ENCODE measurements at places on chromosomes 3 and 15.

DNA sequence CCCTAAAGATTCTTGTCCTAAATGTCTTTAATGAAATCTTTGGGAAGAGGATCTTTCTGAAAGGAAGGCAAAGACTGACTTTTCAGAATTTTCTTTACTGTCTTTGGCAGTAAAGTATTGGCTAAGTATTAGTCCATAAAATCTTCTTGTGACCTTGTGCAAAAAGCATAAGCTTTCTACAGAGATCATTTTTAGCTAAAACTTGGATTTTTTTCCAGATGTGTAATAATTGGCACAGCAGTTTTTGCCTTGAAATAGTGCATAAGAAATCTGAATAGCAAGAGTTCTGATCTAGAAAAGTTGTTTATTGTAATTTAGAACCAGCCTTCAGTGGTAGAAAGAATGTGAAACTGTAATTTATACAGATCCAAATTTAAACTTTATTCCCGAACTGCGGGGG is 122.8 kb upstream of the CGNL1 start:
- no peak for DNase-seq

DNA sequence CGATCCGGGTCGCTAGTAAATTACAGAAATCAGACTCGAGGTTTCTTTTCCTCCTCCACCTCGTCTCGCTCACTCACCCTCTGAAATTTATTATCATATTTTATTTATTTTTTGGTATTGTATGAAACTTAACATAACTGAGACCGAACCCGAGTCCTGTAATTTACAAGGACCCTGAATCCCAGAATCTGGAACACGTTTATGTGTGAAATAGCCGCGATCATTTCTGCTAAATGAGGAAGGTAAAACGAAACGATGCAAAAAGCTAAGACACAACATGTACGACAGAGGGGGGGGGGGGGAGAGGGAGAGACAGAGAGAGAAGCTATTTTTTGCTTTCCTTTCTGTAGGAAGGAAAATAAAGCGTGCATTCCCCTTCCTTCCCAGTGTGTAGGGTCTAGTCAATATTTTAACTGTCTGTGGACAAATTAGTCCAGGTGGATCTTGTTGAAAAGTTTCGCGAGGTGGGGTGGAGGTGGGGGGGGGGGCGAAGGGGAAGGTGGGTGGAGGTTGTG is 1.6 kb downstream of the BBX start:
- DNase-seq: peak; percentile 4

- no peak for DNase-seq
Measured at GRCh38 chr15:48361685-48362084, 30.5 kb downstream of the DUT start.

- DNase-seq: no peak
Measured at GRCh38 chr15:29135702-29136646, 133.6 kb downstream of the NSMCE3 start.

GRCh38 chr3:15959434-15959811 is 161.6 kb upstream of the ANKRD28 start:
- no peak for DNase-seq

GRCh38 chr3:127667119-127667681 is 5.6 kb upstream of the ABTB1 start:
- DNase-seq: no peak

DNA sequence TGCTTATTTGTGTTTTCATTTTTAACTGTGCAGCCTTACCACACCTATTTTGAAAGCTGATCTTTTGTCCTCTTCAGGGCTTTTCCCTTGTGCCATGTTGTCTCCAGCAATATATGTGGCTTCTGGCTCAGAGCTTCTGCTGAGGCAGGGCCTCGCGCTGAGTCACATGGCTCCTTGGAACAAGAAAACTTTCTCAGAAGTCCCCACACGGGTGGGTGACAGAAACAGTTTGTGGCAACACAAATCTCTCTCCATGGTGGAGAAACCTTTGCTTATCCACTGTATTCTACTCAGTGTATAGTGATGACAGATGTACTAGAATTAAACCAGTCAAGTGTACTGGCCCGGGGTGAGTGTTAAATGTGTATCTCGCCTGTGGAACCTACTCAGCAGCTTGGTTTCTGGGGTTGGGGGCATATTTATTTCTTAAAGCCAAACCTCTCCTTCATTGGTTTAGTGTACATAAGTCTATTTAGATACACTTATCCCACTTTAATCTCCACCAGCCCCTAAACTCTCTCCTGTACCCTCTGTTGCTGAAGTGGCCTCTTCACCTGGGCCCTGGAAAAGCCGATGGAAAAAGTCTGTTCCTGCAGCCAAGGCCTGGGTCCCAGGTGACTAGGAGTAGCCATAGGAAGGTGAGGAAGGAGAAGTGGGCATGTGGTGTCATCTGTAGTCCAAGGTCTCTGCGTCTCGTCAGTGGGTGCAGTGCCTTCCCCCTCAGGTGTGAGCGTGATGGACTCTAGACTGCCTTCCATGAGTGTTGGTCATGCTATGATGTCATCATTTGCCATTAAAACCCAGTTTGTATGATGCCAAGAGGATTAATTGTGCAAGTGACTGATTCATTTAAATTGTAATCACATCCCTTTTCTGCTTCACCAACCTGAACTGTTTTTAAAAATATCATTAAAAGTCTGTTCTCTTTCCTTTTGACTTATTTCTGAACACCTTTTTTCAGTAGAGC is 3.2 kb upstream of the FBXL22 start:
- DNase-seq: peak; percentile 73

- no peak for DNase-seq
Measured at GRCh38 chr3:76997733-76998132, 42.2 kb upstream of the ROBO2 start.

DNA sequence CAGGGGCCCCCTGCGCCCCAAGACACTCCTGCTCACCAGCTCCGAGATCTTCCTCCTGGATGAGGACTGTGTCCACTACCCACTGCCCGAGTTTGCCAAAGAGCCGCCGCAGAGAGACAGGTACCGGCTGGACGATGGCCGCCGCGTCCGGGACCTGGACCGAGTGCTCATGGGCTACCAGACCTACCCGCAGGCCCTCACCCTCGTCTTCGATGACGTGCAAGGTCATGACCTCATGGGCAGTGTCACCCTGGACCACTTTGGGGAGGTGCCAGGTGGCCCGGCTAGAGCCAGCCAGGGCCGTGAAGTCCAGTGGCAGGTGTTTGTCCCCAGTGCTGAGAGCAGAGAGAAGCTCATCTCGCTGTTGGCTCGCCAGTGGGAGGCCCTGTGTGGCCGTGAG is 3.1 kb upstream of the STAB1 start:
- DNase-seq: no peak

DNA sequence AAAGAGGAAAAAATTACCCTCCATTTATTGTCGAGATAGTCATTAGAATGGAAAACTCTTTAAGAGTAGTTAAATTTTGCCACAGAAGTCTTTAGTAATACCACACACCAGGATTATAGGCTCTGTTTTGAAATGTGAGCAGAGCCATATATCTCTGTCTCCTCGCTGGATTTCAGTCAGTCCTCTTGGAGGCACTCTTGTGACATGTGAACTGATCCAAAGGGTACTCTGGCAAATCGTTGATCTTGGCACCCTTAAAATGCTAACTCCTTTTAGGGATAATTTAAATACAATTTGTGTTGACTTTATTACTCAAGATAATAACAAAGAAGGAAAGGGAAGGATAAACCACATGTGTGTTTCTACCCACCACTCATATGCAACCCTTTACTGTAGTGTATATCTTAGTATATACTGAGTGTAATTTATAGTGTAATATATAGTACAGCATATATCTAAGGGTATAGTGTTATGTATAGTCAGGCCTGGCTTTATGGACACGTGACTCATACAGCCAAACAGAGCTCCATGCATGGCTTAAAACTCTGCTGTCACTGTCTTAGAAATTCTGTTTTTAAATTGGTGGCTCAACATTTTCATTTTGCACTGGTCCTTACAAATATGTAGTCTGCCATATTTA is 12.3 kb upstream of the KPNA4 start:
- no peak for DNase-seq

- no peak for DNase-seq
Measured at GRCh38 chr3:18809640-18810305, 338.5 kb upstream of the KCNH8 start.

DNA sequence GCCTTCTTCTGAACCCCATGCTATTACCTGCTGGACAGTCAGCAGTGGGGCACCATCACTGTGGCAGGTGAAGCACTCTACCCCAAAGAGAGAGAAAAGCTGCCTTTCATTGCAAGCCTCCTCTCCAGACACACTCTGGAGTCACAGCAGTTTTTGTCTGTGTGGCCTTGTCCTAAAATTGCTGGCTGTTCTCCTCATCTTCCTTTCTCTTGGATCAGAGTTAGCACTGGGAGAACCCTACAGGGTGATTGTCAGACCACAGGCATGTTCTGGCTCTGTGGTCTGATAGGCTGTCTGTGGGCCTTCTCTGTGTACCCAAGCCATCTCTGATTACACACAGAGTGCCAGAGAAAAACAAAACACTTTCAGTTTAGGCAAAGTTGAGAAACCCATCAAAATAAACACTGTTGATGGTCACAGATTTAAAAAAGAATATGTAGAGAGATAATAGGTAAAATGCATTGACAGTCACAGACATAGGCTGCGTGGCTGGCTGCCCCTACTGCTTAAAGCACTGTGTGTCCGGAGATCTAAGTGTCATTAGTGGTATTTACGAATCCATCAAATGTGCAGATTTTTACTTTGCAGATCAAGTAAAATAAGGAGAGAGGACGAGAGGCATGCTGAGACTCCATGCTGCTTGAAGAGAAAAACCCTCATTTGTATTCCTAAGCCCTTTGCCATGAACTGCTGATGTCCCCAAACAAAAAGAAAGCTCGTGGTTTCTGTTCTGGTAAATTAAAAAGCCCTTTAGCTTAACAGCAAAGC is 689.9 kb downstream of the TUSC7 start:
- no peak for DNase-seq

DNA sequence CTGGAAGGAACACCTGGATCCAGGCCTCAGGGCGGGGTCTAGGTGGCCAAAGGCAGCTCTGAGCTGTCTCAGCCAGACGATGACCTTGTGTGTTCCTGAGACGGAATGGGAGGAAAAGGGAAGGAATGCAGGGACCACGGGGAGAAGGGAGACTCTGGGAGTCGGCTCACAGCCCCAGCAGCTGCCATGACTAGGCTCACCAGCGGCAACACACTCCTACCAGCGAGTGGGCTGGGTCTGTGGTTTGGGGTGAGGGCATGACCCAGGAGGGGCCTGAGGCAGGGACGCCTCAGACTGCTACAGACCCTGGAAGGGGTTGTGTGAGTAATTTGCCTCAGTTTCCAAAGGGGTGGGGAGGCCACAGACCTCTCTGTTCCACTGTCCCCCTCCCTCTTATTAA is 19.8 kb downstream of the IQSEC1 start:
- no peak for DNase-seq

DNA sequence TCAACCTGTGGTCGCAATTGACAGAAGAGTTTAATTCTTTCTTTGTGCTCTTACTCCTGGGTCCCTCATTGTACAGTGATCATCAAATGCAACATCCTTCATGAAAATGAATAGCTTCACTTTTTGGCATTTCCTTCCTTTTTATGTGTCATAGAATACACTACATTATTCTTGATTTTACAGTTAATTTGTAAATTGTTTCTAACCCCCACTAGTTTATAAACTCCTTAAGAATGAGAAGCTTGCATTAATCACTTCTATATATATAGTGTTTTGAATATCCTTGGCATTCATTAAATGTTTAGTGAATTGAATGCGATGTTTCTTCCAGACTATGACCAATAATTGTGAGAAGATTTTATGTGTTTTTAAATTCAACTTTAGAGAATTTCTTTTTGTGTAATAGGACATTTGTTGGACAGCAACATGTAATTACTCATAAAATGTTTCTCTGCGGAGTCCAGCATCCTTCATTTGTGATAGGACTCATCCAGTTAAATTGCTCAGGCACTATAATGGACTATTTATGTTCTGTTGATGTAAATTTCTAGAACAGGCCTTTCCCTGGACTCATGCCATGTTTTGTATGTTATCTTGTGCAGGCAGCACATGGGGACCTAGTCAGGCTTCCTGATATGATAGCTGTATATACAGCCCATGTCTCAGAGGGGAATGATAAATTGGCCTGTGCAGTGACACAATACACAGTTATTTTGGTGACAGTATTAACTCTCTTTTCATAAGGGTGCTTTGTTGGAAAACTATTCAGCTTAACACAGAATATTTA is 51.3 kb downstream of the MBNL1 start:
- no peak for DNase-seq

DNA sequence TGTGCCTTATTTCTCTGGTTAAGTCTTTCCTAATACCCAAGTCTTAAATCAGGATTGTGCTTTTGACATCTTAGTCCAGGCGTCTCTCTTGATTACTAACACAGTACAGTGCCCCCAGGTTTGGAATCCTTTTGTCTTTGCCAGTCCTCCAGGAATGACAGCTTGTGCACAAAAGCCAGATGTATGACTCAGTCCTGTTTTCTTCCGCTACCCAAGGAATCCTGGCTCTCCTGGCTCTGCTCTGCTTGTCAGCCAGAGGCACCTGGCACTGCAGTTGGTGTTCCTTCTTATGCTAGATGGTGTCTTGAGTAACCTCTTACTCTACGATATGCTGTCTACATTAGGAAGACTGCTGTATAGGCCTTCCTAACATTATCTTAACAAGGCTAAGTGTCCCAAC is 728.2 kb upstream of the NECTIN3 start:
- DNase-seq: no peak

DNA sequence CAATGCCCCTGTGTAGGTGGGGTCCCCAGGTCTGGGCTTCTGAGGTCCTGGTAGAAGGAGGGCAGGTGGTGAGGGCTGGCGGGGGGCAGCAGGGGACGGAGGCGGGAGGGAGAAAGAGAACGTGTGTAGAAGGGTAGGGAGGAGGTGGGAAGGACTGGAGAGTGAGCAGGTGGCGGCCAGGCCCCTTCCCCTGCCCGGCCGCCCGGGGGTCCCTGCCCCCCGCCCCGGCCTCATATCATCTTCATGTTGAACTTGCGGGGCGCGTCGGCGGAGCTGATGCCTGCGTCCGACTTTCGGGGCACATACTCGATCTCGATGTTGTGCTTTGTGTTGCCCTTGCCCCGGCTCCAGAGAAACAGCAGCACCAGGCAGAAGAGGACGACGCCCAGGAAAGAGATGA is 18.9 kb downstream of the LINGO1 start:
- no peak for DNase-seq

- DNase-seq: no peak
Measured at GRCh38 chr3:11118181-11118682, 36.1 kb upstream of the HRH1 start.

- no peak for DNase-seq
Measured at GRCh38 chr3:63126530-63126929, 151.6 kb upstream of the SYNPR start.

- DNase-seq: no peak
Measured at GRCh38 chr15:49199666-49200065, 29.6 kb downstream of the GALK2 start.

- DNase-seq: no peak
Measured at GRCh38 chr3:195075199-195075940, 195.6 kb downstream of the XXYLT1 start.
